Omental fat pad (tissue), 4 donors: ENCODE measurements at places on chromosomes 3 and 15.

GRCh38 chr3:14423197-14423743 lies 20.9 kb downstream of the SLC6A6 start:
- DNase-seq = no peak

- DNase-seq = no peak
These were observed 417.3 kb downstream of the OTOL1 start for GRCh38 chr3:161913786-161914389.

DNA sequence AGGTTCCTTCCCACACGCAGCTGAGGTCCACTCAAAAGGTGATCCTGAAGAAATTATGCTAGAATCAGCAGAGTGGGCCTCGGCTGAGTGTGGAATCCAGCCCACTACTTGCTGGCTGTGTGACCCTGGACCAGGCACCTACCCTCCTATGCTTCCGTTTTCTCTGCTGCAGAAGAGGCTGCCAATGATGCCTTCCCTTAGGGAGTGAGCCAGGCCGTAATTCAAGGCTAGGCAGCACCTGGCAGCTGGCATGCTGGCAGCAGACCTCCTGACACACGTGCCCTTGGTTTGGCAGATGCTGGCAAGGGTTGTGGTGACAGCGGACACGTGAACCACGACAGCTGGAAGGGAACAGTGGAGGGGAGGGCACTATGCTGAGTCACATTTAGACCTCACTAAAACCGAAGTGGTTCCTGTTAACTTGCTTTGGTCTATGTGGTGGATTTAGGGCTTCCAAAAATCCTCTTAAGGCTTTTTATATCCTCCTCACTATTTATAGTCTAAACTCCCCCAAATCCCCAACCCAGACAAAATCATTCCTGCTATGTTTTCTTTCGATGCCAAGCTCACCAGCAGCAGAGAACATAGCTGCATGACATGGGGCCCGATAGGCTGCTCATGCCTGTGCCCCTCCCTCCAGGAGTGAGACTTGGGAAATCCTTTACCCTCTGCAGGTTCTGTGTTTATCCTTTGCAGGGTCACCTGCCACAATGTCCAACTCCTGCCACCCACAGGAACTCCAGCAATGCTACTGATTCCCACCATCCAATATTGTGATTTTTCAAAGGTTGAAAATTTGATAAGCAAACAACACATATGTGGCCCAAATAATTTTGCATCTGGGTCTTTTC lies 10.6 kb upstream of the PCSK6 start:
- DNase-seq = no peak

- DNase-seq = no peak
These were observed 951.4 kb downstream of the PLOD2 start for GRCh38 chr3:145209561-145209960.

DNA sequence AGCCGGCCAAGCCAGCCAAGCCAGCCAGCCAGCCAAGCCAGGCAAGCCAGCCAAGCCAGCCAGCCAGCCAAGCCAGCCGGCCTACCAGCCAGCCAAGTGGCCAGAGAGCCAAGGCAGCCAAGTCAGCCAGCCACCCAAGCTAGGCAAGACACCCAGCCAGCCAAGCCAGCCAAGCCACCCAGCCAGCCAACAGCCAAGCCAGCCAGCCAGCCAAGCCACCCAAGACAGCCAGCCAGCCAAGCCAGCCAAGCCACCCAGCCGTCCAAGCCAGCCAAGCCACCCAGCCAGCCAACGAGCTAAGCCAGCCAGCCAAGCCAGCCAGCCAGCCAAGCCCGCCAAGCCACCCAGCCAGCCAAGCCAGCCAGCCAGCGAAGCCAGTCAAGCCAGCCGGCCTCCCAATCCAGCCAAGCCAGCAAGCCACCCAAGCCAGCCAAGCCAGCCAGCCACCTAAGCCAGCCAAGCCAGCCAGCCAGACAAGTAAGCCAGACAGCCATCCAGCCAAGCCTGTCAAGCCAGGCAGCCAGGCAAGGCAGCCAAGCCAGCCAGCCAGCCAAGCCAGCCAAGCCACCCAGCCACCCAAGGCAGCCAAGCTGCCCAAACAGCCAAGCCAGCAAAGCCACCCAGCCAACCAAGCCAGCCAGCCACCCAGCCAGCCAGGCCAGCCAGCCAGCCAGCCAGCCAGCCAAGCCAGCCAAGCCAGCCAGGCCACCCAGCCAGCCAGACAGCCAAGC lies 200.5 kb downstream of the GOLGA6L6 start:
- peak; percentile 96 for DNase-seq

- no peak for DNase-seq
These were observed 107.0 kb downstream of the ALCAM start for GRCh38 chr3:105473521-105474223.

GRCh38 chr3:142273501-142273900 lies 48.1 kb upstream of the GK5 start:
- no peak for DNase-seq

DNA sequence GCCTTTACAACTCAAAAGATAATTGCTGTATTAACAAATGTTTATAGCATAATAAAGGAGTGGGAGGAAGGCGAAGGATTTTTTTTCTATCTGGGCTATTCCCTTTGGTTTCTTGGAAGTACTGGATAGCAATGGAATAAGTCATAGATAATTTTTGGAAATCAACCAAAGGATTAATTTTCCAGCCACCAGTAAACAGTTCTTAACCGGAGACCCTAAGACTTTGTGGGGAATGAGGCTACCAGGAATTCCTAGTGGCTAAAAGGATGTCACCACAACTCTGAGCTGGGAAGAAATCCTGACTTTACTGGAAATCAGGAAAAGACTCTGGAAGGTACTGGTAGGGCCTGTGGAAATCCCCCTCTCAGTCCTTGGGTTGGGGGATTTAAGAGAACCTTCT lies 138.4 kb upstream of the RARB start:
- DNase-seq = no peak

DNA sequence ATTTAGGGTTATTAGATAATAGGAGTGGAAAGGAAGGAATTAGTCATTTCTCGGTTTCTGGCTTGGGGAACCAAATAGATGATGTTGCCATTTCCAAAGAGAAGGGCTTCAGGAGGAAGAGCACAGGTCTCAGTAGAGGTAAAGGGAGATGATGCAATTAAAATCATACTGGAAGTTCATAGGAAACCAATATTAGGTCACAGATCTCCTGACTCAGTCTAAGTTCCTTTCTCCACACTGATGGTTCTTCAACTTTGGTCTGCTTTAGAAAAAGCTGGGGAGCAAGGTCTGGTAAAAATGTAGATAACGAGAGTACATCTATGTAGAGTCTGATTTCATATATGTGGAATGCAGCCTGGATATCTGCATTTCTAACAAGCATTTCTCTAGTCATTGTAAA lies 130.9 kb downstream of the POLQ start:
- no peak for DNase-seq

- no peak for DNase-seq
These were observed 105.5 kb downstream of the GABRB3 start for GRCh38 chr15:26667222-26667988.

DNA sequence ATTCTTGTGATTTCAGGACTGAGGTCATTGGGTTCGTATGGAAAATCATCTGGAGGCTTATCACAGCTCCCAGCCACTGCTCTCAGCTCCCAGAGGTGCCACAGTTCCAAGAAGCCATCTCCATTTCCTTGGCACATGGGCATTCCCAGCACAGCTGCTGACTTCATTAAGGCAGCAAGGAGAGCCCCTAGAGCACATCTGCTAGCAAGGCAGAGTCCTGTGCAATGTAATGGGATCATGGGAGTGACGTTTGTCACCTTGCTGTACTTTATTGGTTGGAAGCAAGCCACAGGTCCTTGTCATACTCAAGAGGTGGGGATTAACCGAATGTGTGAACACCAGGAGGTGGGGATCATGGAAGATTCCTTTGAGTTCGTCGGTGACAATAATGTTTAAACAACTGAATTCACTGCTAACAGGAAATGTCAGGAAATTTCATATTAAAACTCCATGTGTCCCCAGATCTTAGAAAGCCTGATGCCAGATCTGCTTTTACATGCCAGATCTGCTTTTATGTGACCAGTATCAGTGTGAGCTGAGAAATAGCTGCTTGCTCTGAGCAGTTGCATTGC lies 148.8 kb downstream of the GABRG3 start:
- no peak for DNase-seq

DNA sequence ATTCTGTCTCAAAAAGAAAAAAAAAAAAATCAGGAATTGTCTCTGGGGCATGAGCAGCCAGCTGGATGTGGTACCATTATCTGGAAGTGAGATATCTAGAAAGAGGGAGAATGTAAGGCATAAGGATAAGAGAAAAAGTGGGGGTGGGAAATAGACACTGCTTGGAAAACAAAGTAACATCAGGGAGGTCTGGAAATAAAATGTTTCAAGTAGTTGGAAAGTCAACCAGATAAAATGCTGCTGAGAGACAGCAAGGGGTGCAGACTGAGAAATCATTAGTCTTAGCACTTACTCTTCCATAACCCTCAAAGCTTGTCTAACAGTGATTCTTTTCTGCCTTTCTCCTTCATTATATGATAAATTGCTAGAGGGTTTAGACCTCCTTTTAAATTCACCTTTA lies 159.7 kb upstream of the TBL1XR1 start:
- DNase-seq = no peak

DNA sequence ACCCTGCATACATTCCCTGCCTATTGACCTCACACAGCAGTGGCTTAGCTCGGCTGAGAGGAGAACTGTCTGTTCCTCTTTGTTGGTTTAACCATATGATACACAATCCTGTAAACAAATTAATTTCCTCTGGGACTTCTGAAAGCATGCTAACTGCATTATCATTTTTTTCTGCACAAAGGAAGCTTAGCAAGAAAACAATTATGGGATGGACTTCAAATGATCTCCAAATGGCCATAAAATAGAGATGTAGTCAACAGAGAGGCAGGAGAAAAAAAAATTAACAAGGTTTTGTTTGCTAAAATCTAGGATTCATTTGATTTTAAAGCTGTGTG lies 14.4 kb upstream of the TMC3 start:
- no peak for DNase-seq

DNA sequence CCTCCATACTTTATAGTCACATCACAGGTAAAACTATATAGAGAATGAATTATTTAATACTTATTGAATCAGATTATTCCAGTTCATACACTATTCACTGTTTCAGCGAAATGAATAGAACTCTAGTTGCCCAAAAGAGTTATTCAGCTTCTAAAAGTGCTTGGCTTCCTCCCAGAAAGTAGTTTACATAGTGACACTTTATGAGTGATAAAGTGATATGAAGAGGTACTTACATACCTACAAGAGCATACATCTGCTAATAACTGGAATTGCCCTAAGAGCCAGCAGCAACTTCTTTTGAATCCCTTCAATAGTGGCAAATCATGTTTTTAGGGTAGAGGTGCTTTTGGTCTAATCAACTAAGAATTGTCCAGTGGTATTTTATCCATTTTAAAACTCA lies 635.1 kb upstream of the AGTR1 start:
- DNase-seq = no peak

DNA sequence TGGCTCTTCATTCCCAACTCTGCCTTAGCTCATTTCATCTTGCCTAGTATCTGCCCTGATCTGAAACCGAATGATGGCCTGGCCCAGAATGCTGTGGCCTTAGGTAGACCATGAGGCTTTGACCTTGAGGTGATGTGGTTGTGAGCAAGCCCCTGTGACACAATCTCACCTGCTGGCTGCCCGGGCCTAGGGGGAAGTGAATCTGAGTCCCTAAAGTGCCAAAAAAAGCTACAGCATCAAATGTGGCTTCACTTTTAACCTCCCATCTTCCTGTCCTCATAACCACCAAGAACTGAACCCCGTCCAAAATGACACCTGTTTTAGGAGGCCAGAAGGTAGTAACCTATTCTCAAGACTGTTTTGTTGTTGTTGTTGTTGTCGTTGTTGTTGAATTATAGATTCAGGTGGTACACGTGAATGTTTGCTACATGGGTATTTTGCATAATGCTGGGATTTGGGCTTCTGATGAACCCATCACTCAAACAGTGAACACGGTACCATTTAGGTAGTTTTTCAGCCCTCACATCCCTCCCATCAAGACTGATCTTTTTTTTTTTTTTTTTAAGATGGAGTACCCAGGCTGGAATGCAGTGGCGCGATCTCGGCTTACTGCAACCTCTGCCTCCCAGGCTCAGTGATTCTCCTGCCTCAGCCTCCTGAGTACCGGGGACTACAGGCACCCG lies 54.6 kb downstream of the MCCC1 start:
- no peak for DNase-seq

DNA sequence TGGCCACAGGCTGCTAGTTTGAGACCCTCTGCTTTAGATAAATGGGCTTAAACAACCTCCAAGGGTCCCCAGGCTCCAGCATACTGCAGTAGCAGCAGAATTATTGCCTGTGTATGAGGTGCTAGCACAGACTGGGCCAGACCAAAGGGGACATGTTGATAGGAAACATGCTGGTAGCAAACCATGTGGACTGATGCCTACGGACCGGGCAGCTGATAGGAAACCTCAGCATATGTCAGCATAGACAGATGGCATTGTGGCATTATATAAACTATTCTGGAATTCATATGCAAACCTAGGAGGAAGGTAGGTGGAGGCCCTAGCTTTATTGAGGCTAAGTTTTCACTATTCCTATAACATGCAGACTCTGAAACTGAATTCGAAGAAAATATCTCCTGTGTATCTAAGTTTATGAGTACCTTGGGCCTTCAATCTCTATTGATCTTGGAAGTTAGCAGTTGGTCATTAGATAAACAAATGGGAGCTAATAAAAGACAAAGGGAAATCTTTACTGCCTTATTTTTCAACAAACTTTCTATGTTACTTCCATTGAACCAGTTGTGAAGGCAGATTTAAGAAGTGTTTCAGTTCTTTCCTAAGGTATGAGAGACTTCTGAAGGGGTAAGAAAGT lies 1.7 kb upstream of the HGD start:
- no peak for DNase-seq

DNA sequence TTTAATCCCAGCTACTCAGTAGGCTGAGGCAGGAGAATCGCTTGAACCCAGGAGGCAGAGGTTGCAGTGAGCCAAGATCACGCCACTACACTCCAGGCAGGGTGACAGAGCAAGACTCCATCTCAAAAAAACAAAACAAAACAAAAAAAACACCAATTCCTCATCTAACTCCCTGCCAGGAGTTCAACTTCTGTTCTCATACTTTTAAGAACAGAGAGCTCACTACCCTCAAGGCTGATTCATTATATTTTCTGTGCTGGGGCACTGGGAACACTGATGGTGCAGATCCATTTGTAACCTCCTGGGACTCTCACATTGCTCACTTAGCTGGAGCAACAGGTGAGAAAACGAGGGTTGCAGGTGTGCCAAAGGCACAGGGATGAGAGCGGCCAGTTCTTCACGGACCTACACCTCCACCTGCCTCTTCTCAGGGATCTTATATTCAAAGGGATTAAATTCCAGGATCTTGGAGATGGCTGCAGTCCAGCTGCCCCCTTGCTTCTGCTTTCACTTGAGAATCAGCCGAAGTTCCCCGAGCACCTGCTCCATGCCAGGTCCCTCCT lies 12.3 kb upstream of the CSK start:
- no peak for DNase-seq

- DNase-seq = no peak
These were observed 94.8 kb upstream of the FEZF2 start for GRCh38 chr3:62467966-62468722.

- no peak for DNase-seq
These were observed at the start of gene LINGO1 for GRCh38 chr15:77632534-77633133. TSS of gene LINGO1 (minus strand) at chr15:77632912. CDS start at chr15:77632315, 597 bp downstream.

GRCh38 chr3:189776149-189776824 lies 145.1 kb downstream of the TP63 start:
- no peak for DNase-seq
